ENCODE measurements at places on chromosomes 4 and X.
A peak's percentile ranks its signal among the peaks of the same experiment; 100 is the strongest.

GRCh38 chr4:43682551-43682950, 766.1 kb downstream of the KCTD8 start:
- no peak for DNase-seq

- DNase-seq = no peak
These were observed 138.8 kb downstream of the GABRG1 start for GRCh38 chr4:45985038-45985437.

- no peak for DNase-seq
These were observed 21.2 kb upstream of the SLC7A11 start for GRCh38 chr4:138263247-138263816.

- no peak for DNase-seq
These were observed 1.3 kb downstream of the PKD2 start for GRCh38 chr4:88008743-88009171.

GRCh38 chr4:54226404-54227255, 2.5 kb upstream of the PDGFRA start:
- DNase-seq = no peak

DNA sequence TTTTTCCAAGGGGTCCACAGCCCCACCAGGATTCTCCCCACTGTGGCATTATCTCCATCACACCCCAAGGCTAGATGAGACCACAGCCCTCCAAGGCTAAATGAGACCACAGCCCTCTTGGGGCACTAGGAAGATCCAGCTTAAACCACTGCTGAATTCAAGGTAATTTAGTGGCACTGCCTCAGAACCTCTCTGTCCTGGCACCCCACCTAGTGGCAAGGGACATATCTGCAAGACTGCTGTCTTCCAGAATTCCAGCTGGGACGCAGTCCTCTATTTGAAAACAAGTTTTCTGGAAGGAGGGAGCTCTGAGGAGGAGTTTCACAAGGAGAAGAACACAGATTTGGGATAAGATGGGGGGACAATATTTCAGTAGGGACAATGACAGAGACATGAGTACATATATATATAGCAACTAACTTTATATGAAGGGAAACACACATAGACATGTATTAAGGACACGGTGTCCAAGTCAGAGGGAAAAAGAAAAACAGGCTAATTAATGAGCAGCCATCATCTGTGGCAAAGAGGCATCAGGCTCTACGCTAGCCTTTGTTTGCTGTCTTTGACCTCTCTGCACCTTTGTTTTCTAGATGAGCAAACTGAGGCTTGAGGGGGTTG, 9.3 kb downstream of the CETN2 start:
- DNase-seq = no peak

- peak; percentile 10 for DNase-seq
These were observed 51.2 kb downstream of the TMPRSS11E start for GRCh38 chr4:68498413-68499007.

DNA sequence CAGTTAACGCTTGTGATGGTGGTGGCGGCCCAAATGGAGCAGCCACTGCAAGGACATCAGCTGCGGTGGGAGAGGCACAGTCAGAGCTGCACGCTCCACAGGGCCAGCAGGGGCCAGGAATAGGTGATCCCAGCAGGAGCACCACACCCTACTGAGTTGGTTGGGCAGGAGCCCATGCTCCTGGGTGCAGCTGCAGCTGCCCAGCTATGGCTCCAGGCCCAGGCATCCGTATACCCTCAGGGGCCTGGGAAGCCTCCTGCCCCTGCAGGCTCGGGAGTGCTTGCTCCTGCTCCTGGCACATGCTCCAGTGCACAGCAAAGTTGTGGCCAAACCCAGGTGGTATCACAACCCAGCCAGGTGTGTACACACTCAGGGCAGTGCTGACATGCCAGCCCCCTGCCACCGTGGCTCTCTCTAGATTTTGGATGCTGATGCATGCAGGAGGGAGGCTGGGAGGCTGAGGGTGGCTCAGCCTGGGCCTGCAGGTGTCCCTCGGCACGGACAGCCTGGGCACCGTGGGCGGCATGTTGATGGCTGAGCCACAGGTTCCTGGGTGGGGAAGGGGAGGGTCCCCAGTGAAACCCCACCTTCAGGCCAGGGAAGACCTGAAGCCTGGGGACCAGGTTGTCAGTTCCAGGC, 150.2 kb downstream of the CXXC4 start:
- no peak for DNase-seq

DNA sequence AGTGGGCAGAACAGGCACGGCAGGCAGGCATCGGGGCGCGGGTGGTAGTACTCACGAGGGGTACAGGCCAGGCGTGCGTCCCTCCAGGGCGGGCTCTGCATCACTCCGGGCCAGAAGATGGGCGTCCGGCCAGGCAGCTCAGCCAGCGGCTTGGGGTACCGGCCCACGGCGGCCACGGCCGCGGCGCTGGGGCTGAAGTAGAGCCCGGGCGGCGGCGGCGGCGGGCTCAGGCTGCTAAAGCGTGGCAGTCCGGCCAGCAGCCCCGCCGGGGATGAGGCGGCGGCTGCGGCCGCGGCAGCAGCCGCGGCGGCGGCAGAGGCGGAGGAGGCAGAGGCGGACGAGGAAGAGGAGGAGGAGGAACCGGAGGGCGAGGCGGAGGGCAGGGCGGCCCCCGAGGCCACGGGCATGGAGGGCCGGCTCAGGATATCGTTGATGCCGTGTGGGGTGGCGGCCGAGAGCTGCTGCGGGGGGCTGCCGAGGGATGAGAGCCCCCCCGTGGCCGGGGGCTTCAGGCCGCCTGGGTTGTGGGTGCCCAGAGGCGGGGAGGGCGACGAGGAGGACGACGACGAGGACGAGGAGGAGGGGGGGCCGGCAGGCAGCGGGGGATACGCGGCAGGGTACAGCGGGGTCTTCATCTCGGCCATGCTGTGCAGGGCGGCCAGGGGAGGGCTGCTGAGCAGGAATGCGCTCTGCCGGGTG, 1.4 kb downstream of the NKX6-1 start:
- no peak for DNase-seq

GRCh38 chr4:24213961-24214360, 324.1 kb upstream of the PPARGC1A start:
- DNase-seq = no peak

DNA sequence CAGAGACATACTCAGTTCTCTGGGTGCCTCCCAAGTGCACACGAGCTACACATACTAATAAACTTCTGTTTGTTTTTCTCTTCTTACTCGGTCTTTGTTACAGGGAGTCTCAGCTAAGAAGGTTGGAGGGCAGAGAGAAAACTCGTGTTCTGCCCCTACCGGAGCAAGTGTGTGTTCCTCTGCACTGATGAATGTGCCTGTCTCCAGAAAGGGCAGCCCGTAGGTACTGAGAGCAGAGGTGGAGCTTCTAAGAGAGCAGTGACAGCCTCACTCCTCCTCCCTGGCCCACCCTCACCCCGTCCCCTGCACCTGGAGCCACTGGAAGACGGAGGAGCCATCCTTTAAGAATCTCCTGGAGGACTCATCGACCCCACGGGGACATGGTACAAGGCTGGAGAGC, 67.6 kb downstream of the MTNR1A start:
- DNase-seq = no peak

- DNase-seq = no peak
These were observed 103.8 kb downstream of the DDX53 start for GRCh38 chrX:23103546-23103945.

GRCh38 chrX:20061855-20062254, 54.9 kb downstream of the MAP7D2 start:
- DNase-seq = no peak

GRCh38 chrX:19225909-19226308, 103.6 kb upstream of the ADGRG2 start:
- DNase-seq = no peak

DNA sequence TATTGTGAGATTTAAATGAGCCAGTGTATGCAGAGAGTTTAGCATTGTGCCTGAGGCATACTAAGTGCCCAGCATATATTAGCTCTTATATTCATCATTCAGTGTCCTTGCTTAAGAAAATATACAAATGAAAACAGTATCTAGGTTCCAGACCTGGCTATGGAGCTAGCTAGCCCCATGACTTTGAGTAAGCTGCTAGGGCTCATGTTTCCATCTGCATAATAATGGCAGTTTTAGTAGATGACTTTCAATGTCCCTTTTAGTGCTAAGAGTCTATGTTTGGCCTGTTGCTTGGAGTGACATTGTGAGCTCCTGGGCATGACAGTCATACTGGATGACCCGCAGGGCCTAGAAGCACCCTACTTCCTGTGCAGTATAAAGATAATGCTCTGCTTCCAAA, 435.3 kb downstream of the ZIC3 start:
- no peak for DNase-seq

DNA sequence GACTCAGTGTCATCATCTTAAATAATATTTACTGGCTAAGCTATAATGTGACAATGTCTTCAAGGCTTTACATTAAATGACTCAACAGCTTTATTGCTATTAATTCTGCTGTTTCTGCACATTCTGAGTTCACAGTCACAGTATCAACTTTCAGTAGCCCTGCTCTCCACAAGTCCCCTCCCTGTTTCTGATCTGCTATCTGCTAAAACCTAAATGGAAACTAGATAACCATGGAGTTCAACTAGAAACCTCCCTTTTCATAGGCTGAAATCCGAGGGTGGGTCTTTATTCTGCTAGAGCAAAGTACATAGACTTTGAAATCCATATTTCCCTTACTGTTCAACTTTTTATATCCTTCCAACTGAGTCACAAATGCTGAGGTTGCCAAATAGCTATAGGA, 5.4 kb upstream of the ACE2 start:
- DNase-seq = no peak

DNA sequence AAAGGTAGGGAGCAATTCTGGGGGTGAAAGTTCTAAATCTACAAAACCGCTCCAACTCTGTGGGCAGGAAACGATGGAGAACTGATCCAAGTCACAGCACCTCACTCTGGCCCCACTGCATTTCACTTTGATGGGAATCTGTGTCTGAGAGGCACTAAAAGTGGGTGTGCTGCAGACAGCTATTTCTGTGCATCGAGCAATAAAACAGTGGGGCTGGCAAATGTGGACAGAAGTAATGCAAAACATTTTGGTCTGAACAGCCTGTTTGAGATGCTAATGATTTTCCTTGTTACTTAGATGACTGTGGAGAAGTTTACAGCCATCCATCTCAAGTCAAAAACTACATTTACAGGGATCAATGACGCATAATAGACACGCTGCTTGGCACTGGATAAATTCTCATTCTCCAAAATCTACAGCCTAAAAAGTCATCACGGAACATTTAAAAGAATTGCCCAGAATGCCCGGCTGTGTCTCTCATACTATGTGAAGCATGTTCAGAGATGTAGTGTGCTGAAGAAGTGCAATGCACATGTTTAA, 1671.6 kb upstream of the TENM3 start:
- DNase-seq = no peak

GRCh38 chr4:185358959-185359358, 36.8 kb downstream of the LRP2BP start:
- no peak for DNase-seq

DNA sequence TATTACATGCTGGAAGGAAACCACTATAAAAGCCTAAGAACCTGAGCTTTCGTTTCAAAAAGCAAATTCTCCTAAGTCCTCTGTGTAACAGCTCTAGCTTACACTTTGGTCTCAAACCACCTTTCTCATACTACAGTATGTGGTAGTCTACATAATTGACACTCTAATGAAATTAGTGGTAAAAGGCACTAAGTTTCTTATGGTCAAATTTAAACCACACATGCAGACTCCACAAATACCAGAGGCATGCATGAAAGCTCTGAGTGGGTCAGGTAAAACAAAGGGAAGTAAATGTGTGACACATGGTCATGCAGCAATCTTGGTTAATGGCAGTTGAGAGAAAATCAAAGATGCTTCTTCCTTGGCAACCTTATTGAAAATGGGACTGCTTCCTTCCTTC, 187.8 kb downstream of the CCNG2 start:
- no peak for DNase-seq

- DNase-seq = no peak
These were observed 171.2 kb downstream of the THOC2 start for GRCh38 chrX:123561439-123562215.

DNA sequence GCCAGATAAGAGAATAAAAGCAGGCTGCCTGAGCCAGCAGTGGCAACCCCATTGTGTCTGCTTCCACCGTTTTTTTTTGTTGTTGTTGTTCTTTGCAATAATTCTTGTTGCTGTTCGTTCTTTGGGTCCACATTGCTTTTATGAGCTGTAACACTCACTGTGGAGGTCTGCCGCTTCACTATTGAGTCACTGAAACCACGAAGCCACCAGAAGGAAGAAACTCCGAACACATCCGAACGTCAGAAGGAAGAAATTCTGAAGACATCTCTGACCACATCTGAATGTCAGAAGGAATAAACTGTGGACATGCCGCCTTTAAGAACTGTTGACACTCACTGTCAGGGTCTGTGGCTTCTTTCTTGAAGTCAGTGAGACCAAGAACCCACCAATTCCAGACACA, 110.5 kb downstream of the PCDH18 start:
- DNase-seq = no peak

GRCh38 chrX:97616883-97617530, 733.3 kb downstream of the RPA4 start:
- DNase-seq = no peak

DNA sequence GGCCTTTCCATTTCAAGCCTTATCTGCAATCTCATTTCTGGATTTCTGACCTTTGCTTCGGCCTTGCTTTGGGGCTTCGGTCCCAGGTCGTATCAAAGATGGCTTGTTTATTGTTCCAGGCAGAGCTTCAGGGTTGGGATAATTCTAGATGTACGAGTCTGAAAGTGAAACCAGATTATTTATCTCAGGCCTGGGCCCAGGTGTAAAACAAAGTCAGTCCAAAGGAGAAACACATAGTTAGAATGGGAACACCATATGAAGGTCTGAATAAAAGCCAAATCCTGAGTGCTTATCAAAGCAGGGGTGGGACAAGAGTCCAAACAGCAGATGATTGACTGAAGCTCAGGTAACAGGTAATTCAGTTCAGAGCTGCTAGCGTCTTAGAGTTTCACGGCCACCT, 17.1 kb downstream of the PRIMPOL start:
- no peak for DNase-seq

GRCh38 chr4:181525634-181526033, 717.6 kb upstream of the TENM3 start:
- no peak for DNase-seq

GRCh38 chrX:66632981-66633380, 5.9 kb downstream of the EDA2R start:
- DNase-seq = no peak

- no peak for DNase-seq
These were observed 323.2 kb downstream of the IL1RAPL1 start for GRCh38 chrX:28910487-28910886.

- no peak for DNase-seq
These were observed 1047.6 kb upstream of the PCDH10 start for GRCh38 chr4:132101526-132101925.

DNA sequence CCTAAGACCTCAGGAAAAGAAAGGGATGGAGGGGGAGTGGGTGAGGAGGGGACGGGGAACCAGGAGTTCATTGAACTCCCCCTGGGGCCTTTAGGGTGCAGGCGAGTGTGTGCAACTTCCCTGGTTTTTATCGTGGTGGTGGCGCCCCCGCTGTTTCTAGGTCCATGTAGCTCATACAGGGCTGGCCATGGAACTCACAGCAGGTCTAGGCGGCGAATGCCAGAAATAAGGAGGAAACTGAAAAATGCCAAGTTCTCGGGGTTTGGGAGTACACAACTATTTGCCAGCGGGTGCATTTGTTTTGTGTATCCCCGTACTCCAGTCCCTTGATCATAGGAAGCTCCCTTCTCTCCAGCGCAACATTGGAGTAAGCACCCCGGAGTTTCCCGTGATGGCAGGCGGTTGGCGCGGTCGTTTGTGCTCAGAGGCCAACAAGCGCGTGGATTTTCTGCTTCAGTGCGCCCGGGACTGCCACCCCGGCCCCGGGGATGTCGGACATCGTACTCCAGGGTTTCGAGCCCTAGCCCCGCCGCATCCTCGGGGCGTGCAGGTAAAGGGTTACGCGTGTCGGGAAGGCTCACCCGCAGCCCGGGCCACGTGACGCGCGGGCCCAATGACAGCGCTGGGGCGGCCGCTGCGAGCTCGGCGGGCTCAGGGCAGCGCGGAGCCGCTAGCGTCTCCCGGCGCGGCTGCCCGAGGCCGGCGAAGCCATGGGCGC, 208.9 kb downstream of the NWD2 start:
- DNase-seq = no peak

Data from activated CD8-positive, alpha-beta memory T cell treated with anti-CD3 and anti-CD28 coated beads for 1 hour (primary cell).